IPS DF 19.7 (cell line): ENCODE measurements at places on chromosomes 4 and X.

- DNase-seq, result no peak
These were observed 82.8 kb downstream of the ARSF start for GRCh38 chrX:3124031-3124430.

DNA sequence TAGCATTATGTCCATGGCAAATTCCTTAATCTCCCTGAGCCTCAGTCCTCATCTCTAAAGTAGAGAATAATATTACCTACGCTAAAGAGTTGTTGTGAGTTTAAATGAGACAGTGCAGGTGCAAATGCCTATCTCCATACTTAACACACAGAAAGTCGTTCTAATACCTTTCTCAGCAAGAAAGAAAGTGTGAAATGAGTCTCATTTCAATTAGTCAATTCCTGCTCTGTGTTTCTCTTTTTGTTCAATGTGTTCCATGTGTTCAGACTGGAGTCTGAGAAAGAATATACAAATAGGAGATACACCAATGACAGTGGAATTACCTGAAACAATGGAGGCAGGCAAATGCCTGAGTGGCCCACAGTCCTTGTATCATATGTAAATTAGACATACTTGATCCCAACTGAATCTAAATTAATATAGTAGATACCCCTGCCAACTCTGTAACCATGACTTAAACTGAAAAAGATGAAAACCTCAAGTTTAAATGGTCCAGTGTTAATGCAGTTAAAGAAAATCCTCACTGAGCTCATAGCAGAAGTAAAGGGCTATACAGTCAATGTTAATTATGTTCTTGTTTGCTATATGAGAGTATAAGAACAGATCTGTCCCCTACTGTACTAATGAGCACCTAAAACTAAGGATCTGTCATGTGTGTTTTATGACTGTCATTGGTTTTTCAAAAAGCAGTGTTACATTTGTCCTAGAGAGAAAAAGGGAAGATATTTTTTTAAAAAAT, 68.2 kb downstream of the GPC3 start:
- no peak for DNase-seq

- DNase-seq, result no peak
These were observed 2.3 kb downstream of the S100P start for GRCh38 chr4:6695660-6696610.

- DNase-seq, result no peak
These were observed 261.2 kb upstream of the GPC4 start for GRCh38 chrX:133676344-133677122.

DNA sequence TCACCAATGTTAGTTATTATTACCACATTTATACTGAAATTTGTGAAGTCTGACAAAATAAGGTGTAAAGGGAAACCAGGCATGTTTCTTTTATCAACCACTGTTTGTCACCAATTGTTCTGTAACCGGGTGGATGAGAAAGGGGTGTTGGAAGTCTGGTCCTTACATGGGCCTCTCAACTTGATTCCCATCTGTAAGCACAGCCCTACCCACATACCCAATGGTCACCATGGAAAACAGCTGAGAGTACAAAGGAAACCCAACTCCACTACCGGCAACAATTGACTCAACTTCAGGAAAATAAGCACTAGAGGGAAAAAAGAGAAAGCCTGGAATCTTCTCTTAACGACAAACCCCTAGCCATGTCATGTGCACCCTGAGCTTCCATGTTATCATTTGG, 70.8 kb upstream of the PTCHD1 start:
- DNase-seq, result no peak

DNA sequence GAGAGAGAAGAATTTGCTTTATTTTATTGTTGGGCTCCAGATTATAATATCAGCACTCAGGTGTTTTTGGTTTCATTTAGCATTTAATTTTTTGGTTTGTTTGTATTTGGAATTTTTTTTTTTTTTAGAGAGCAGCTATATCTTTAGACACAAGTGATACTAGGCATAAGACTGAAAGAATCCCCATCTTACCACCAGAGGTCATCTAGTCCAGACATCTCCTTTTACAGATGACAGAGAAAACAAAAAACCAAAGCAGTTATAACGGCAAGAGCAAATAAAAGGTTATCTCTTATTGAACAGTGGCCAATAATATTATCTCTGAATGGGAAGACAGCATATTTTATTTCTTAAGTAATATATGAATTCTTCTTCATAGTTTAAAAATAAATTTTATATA, 22.8 kb downstream of the USP38 start:
- no peak for DNase-seq

DNA sequence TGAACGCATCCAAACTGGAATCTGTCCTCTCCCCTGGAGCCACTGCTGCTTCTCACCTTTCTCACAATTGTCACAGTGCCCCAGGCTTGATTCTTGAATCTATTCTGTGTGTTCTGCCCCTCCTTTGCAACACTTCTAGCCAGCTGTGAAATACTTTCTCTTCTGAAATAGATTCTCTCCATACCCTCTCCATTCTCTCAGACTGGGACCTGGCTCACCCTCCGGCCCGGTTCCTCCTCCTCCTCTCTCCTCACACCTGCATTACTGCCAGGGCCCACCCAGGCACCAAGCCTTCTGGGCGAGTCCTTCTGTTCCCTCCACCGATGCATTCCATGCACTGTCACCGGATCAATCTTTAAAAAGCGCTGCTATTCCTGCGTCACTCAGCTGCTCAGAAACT, 336.1 kb downstream of the UNC5C start:
- DNase-seq, result no peak

- DNase-seq, result no peak
These were observed 2.7 kb downstream of the PLS3 start for GRCh38 chrX:115563633-115564162.

GRCh38 chrX:20066968-20067708, 49.6 kb downstream of the MAP7D2 start:
- DNase-seq, result no peak

- peak; percentile 15 for DNase-seq
These were observed 9.3 kb downstream of the CETN2 start for GRCh38 chrX:152821145-152821765.

DNA sequence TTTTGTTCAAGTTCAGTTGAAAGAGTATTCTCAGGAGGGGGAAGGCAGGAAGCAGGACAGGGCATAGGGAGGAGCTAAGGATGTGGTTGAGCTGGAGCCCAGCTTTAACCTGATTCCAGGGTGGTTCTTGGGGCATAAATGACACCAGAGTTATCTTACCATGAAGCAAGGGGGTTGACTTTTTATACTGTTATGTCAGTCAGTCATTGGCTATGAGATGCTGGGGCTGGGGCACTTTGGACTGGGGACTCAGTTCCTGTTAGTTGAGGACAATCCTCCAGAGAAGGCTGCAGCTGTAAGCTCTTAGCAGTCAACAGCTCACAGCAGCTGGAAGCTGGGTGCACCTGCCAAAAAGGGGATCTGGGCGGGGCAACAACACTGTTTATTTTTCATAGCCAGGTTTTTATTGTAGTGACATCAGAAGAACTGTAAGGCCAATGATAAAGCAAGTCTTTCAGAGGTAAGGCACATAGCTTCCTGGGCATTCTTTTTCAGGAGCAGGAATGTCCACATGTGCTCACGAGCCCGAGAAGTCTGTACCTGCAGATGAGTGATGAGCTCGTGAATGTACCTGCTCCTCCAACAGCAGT, 78.5 kb downstream of the MID1IP1 start:
- DNase-seq, result no peak

- no peak for DNase-seq
These were observed 14.7 kb upstream of the PITX2 start for GRCh38 chr4:110637408-110638088.

DNA sequence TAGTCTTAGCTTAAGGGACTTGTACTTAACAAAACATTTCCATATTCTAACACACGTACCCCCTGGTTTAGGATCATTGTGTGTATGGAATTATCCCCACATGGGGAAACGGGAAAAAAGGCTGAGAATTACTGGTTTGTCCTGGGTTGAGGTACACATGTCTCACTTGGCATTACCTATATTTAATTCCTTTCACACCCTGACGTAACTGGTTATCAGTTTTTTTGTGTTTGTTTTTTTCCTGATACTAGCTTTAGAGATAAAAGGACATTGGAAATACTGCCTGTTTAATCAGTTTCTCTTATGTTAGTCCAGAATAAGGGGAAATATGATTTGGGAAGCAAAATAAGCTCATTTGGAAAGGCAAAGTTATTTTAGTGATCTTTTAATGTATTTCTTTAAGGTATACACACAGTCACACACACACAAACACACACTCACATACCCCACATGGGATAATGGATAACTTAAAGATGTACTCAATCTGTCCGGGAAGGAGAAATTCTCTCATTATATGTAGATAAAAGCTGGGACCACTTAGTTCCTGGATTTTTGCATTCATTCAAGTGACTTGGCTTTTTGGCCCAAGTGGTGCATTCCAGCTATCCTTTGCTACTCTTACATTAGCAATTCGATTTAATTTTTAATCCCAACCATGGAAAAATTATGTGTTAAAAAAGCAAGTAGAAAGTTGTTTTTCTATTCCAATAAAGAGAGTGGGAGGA, 13.0 kb downstream of the SEPTIN11 start:
- no peak for DNase-seq

- no peak for DNase-seq
These were observed 43.3 kb upstream of the AGA start for GRCh38 chr4:177485528-177485927.

DNA sequence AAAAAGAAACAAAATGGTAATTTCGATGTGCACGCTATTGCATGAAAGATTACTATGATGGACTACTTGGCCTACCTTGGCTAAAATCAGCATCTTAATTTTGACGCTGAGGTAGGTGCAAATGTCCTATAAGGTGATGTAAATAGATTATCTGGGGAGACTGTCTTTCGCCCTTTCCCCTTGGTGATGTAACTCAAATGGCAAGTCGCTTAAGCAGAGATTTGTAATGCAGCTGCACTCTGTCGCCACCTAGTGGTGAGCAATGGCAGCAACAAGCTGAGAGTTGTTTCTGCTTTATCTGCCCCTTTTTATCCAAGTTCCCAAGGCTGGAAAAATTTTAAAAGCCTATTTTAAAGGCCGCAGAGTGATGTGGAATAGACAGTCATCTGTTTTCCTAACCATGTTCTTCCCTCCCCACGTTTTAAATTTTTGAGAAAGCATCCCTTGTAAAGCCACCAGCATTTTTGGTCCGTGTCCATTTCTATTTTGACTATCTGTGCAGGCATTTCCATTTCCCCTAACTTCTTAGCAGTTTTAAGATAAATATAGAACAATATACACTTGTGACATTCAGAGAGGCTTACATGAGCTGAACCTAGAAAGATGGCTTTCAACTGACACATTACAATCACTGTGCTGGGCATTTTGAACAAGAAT, 62.4 kb upstream of the PDLIM3 start:
- DNase-seq, result peak; percentile 42

GRCh38 chrX:147803948-147804347, 107.8 kb upstream of the FMR1 start:
- DNase-seq, result no peak

- DNase-seq, result no peak
These were observed 17.0 kb upstream of the MAPK10 start for GRCh38 chr4:86376850-86377249.

GRCh38 chr4:2077537-2078460, 18.7 kb downstream of the NAT8L start:
- no peak for DNase-seq

GRCh38 chr4:17701882-17702281, 79.5 kb downstream of the FAM184B start:
- no peak for DNase-seq

DNA sequence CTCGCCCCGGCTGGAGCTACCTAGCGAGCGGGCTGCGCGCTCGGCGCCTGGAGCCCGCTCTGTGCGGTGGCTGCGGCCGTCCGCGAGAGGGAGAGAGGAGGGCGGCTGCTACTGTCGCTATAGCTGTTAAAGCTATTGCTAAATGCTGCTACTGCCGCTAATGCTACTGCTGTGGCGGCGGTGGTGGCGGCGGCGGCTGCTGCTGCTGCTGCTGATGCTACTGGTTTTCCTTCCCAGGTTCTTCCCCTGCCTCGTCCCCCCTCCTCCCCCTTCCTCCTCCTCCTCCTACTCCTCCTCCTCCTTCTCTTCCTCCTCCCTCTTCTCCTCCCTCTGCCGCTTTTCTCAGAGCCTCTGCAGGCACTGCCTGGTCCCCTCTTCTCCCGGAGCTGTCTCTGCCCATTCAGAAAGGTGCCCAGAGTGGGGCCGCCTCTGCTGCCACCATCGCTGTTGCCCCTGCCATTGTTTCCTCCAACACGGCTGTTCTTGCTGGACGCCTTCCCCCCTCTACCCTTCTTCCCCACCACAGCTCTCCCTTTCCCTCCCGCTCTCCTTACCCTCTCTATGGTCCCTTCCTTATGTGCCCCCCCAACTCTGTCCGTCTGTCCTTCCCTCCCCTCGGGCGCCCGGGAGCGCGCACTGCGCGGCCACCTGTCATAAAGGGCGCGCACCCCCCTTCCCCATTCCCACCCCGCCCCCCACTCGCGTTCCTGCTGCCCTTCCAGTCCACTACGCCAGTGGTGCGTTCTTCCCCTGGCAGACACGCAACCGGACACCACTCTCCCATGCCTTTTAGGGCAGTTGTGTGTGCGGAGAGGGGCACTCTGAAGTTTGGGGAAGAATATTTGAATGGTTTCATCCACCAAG, at the start of gene NEXMIF:
TSS of gene NEXMIF (minus strand) at position 228 of the 864 bp plus-strand sequence.
- DNase-seq, result no peak

DNA sequence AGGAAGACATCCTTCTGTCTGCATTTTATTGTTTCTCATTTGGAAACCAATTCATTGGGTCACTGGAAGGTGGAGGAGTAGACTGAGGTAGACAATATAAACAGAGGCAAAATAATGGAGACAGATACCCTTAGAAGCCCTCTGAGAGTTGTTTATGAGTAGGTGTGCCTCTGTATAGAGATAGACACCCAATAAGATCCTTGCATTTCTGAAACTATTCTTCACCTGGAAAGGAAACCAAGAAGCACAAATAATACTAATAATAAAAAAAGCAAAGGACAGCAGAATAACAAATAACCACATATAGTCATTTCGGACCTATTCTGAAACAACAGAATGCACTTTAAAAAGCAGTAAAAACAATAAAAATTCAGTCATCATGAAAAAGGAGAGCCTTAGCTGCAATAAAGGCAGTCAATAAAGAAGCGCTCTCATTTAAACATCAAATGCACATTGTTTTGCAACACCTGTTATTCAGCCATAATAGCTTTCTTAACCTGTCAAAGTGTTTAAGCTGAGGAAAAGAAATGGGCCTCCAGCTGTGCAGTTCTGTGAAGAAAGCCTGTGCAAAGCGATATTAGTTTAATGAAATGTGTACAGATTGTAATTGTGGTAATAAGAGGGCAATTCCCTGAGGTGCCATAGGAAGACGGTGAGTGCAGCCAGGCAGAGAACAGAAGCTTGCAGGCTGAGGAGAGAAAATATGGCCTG, 904.2 kb downstream of the STPG2 start:
- no peak for DNase-seq

- DNase-seq, result no peak
These were observed 59.2 kb upstream of the RPS6KA3 start for GRCh38 chrX:20325786-20326388.
